Ascending aorta (tissue), 2 donors: ENCODE measurements at places on chromosomes 4 and X. TPM values are rescaled to one million over a fixed set of nuclear protein-coding genes. Genes with fewer than 3 reads are reported as not detected.

Gene UGT2B7
- not detected for total RNA-seq

GRCh38 chr4:38462367-38463055 is 201.5 kb upstream of the KLF3 start:
- no peaks in the 10 kb centered on the region for H3K36me3 ChIP-seq
- no peak for DNase-seq
- H3K27ac ChIP-seq = no peak overlapping the region
- no peak overlapping the region for H3K4me3 ChIP-seq
- H3K4me1 ChIP-seq = no peaks in the 10 kb centered on the region

DNA sequence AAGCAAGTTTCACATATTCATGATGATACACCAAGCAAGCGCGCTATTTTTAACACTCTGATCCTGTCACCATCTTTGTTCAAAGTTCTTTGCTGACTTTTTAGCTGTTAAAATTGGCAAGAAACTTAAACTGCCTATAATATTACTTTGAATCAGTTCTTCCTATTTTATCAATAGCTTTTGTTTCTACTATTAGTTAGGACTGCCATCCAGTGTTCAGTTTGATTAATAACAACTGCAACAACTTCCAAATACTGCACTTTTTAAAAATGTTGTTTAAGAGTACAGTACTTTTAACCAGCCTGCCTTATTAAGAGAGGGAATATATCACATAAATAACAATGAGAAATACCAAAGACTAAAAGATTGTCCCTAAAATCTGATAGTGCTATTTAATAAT is 614.3 kb downstream of the FAM133A start:
- H3K36me3 ChIP-seq = no peaks in the 10 kb centered on the region
- no peak overlapping the region for H3K27ac ChIP-seq
- no peaks in the 10 kb centered on the region for H3K27me3 ChIP-seq
- DNase-seq = no peak
- no peaks in the 10 kb centered on the region for H3K4me1 ChIP-seq

- no peaks in the 10 kb centered on the region for H3K4me1 ChIP-seq
- DNase-seq = no peak
- no peaks in the 10 kb centered on the region for H3K36me3 ChIP-seq
- H3K4me3 ChIP-seq = no peak overlapping the region
- H3K27me3 ChIP-seq = no peaks in the 10 kb centered on the region
- no peak overlapping the region for H3K27ac ChIP-seq
These were observed 18.8 kb downstream of the PPP2R2C start for GRCh38 chr4:6453688-6453990.

Gene CYTL1
- 0.85 TPM for total RNA-seq

GRCh38 chr4:10020871-10021652 is at the start of gene SLC2A9:
TSS of gene SLC2A9 (minus strand) at chr4:10021497. CDS start at chr4:10021429, 68 bp downstream.
- H3K27me3 ChIP-seq = no peaks in the 10 kb centered on the region
- peak within 1 kb of the TSS; percentile 92 for H3K27ac ChIP-seq
- no peak within 1 kb of the TSS for H3K4me3 ChIP-seq
- no peak for DNase-seq
- no peaks in the 10 kb centered on the region for H3K36me3 ChIP-seq

- DNase-seq = no peak
- no peaks in the 10 kb centered on the region for H3K4me1 ChIP-seq
- no peak overlapping the region for H3K27ac ChIP-seq
- no peak overlapping the region for H3K4me3 ChIP-seq
These were observed 14.8 kb upstream of the RHOH start for GRCh38 chr4:40182001-40182400.

Gene DDX60
- 15.3 TPM for total RNA-seq

- H3K4me1 ChIP-seq = no peaks in the 10 kb centered on the region
- no peaks in the 10 kb centered on the region for H3K27me3 ChIP-seq
- DNase-seq = no peak
- no peaks in the 10 kb centered on the region for H3K36me3 ChIP-seq
- H3K27ac ChIP-seq = no peak overlapping the region
These were observed 172.9 kb downstream of the TENM3 start for GRCh38 chr4:182416067-182416466.
